ENCODE measurements at places on chromosomes 6 and 20.

- DNase-seq, result no peak
These were observed 263.1 kb downstream of the TBX18 start for GRCh38 chr6:84501315-84501714.

- DNase-seq, result no peak
These were observed 107.3 kb downstream of the FOXO3 start for GRCh38 chr6:108667993-108668392.

DNA sequence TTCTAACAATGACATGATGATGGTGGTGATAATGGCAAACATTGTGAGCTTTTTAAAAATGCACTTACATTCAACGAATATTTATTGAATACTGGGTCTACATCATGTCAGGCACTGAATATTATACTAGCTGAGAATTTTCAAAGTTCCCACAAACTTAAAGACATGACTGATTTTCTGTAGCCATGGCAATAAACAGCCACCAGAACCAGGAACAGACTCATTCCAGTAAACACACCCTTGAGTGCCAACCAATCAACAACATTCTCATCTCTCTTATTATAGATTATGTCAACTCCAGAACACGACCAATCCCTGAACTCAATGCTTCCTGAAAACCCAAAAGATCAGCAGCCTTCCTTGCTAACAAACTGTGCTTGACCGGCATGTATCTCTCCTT lies 212.4 kb upstream of the RUNX2 start:
- DNase-seq, result no peak

DNA sequence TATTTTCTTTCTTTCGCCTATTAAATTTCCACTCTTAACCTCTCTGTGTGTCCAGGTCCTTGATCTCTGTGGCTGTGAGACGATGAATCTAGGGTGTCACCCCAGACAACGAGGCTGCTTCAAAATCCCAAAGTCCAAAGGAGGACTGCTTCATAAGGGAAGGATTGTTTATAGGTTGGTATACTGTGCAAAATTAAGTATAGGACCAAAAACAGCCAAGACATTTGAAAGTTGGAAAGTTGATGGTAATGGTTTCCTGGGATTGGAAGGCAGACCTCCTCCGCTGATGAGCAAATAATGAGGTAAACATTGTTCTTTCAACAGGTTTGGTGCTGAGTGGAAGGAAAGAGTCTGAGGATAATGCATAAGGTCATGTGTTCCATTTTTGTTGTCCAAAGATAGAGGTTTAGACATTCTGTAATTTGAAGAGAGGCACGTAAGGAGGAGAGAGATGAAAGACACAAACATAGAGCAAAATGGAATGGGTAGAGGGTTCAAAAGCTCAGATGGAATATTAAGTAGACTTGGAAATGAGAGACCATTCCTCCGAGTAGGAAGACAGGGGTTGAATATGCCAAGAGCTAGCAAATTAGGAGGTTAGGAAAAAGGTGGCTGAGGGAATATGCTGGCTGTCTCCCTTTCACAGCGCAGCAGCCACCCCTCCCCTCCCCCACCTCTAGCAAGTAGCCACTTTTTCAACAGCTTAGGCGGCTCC lies 24.8 kb downstream of the ZNF311 start:
- no peak for DNase-seq

- DNase-seq, result no peak
These were observed 132.7 kb upstream of the GMDS start for GRCh38 chr6:2378046-2378657.

GRCh38 chr20:11186301-11187008 lies 512.7 kb upstream of the JAG1 start:
- DNase-seq, result no peak

DNA sequence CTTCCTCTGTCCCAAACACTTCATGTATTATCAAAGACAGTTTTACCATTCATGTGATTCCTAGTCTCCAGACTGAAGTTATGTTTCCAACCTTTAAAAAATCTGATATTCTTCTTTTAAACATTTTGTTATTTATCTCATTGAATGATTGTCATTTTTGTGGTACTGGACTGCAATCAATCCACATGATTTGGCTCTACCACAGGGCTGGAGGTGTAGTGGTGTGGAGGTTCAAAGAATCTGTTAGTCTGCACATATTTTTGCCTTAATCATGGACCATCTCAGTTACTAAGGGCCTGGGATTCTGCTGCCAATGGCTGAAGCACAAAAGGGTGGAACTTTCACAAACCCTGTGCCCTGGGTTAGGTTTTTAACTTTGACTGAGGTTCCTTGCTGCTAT lies 164.1 kb upstream of the JAG1 start:
- DNase-seq, result no peak

- peak; percentile 28 for DNase-seq
These were observed 37.9 kb downstream of the PLCG1 start for GRCh38 chr20:41175201-41175651.

DNA sequence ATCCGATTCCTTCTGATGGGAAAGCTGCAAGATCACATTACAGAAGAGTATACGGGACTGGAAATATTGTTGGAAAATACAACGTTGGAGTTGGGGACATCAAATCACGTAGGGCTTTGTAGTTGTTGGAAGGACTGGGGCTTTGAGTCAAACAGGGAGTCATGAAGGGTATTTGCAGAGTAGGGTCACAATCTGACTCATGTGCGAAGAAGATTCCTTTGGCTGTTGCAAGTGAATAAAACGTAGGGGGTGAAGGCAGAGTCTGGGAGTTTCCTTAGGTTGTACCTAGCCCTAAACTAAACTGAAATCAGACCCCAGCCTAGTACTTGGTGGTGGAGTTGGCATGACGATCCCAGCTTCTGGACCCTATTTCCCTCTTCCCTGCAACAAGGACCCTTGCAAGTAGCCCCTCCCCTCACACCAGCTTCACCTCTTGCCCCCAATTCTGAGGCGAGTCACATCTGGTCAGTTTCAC lies 32.3 kb downstream of the SNX5 start:
- no peak for DNase-seq

DNA sequence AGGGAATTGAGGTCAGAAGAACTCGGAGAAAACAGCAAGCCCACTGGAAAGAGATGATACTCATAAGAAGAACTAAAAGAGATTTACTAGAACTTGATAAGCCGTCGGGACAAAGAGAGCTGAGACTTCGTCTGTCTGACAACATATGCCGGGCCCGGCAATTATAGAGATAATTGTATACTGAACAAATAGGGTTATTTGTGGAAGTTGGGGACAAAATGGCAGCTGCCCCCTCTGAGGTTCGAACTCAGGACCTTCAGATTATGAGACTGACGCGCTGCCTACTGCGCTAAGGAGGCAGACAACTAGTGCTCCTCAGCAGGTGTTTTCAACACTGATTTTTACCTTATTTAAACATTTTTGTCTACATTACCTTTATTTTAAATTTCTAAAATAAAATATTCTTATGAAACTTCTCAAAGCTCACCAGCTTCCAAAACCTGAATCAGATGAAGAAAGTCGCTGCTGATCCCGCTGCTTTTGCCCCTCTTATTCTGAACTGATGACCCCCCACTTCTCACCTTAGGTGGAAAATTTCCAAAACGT lies 29.3 kb upstream of the TRIM27 start:
- no peak for DNase-seq

GRCh38 chr6:137389150-137389704 lies 105.0 kb downstream of the OLIG3 start:
- no peak for DNase-seq

- DNase-seq, result no peak
These were observed 94.1 kb downstream of the HIVEP2 start for GRCh38 chr6:142850679-142851423.

GRCh38 chr20:62137092-62137384 lies 6.2 kb downstream of the PSMA7 start:
- no peak for DNase-seq

DNA sequence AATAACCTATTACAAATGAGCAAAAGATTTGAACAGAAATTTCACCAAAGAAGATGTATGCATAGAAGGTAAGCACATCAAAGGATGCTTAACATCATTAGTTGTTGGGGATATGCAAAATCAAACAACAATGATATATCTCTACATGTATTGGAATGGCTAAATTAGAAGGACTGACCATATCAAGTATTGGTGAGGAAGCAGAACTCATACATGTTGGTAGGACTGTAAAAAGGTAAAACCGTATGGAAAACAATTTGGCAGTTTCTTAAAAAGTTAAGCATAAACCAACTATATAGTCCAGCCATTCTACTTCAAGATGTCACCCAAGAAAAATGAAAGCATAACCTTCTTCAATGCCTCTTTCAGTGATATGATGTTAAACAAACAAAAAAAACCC lies 114.0 kb downstream of the MYB start:
- DNase-seq, result no peak

DNA sequence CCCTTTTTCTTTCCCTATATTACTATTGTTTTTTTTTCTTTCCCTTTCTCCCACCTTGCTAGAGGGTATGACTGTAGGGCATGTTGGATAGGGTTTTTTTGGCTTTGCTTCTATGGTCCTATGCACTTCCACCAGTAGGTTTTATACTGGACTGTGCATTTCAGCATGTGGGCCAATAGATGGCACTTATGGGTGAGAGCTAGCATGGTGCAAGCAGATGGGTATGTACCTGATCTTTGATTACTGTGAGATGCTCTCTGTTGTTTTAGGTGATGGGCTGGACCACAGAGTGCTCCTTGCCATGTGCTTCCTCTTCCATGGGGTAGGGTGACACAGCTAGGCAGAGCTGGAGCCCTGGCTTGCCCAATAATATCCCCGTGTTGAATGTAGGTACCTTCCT lies 128.5 kb upstream of the CHD6 start:
- DNase-seq, result no peak

DNA sequence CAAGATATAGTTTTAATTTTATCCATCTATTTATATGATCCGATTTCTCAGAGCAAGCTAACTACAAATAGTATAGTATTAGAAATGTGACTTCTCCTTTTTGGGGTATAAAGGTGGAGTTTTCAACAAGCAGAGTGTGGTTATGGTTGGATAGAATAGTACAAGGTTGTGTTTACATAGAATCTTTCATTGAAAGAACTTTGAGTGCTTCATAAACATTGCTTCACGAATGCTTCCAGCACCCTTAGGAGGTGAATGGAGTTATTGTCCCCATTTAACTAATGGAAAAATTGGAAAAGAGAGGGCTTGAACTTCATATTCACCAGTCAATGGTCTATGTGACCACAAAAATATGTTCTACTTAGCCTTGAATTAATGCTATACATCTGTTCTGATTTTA lies 134.1 kb upstream of the CITED2 start:
- DNase-seq, result no peak

GRCh38 chr20:15739035-15739434 lies 834.2 kb downstream of the KIF16B start:
- no peak for DNase-seq

- no peak for DNase-seq
These were observed 17.8 kb upstream of the TAGAP start for GRCh38 chr6:159062564-159062945.

DNA sequence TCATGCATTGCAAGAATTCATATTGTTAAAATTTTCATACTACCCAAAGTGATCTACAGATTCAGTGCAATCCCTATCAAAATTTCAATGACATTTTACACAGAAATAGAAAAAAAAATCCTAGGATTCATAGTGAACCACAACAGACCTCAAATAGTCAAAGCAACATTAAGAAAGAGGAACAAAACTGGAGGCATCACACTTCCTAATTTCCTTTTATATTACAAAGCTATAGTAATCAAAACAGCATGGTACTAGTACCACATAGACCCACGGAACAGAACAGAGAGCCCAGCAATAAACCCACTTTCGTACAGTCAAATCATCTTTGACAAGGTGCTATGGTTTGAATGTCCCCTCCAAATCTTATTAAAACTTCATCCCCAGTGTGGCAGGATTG lies 39.7 kb downstream of the NTSR1 start:
- no peak for DNase-seq

DNA sequence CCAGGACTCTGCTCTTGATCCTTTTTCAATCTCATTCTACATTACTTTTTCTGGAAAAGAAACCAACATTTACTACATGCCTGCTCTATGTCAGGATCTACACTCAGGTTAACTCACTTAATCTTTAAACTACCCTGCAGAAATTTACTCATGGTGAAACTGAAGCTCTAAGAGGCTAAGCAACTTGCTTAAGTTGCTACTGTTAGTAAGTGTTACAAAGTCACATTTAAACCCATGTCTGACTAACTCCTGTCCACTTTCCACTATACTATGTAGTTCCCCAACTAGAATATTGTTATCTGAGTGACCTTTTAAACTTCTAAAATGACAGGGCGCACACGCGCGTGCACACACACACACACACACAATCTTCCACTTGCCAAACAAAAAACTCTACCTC lies 5.0 kb downstream of the CEP162 start:
- DNase-seq, result no peak

DNA sequence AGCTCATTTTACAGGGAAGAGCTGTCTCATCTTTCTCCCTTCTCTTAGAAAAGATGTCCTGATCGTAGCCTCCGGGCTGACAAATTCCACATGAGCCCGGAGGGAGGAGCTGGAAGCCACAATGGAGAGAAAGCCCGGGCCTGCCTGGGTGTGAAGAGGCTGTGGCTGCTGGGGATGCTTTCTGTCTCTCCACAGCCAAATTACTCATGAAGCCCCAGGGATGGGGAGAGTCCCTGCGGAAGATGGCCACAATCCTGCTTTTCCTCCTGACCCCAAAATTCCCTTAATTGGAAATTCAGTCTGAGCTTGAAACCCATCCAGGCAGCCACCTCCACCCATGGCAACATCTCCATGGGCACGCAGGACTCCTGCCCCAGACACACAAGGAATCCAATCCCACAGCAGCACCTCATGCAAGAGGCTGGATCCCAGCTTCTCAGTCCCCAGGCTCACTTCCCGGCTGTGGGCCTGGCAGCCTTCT lies 32.4 kb downstream of the JPH2 start:
- no peak for DNase-seq

- DNase-seq, result no peak
These were observed 13.9 kb downstream of the RAMACL start for GRCh38 chr6:166572370-166573261.

DNA sequence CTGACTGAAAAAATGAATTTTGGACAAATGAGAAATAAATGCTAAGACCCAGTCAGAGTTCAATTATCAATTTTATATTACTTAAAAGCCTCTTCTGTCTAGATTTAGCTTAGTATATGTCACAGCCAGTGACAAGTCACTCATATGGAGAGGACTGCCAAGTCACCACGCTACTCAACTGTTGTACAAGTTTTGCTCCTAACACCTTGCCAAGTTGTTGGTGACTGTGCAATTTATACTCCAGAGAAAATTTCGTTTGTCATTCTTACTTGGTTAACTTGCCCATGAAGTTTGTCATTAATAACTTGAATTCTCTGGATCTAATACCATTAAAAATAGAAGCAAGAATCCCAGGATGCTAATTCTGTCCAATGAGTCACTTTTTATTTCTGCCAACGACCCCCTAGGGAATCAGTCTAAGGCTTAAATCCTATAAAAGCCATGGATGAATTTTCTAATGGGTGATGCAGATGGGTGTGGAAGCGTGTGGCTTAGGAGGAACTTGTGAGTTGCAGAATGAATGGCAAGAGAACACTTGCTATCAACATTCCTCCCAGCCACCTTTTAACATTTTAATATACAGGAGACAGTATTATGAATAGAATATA lies 30.4 kb upstream of the FBXO30 start:
- DNase-seq, result no peak

- no peak for DNase-seq
These were observed 32.0 kb downstream of the GNAS-AS1 start for GRCh38 chr20:58818586-58819285.
